ENCODE measurements at places on chromosomes 16 and 17.

DNA sequence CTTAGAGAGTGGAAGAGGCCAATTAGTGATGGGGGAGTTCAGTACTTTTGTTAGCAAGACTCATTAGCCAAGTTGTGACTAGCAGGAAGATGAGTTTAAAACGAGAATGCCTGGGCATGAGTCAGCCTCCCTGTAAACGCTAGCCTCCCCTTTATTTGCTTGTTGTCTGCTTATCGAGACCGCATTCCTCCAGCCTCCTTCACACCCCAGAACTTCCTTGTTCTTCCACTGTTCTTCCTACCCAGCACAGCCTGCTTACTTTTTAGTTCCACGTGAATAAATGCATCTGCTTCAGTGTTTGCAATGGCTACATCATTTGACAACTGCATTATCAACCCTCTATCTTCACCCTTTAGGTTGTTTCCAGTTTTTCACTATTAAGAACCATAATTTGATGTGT lies 20.2 kb upstream of the OR3A1 start:
- no peak for DNase-seq

GRCh38 chr16:65305266-65305959 lies 183.6 kb upstream of the CDH11 start:
- no peak for DNase-seq

DNA sequence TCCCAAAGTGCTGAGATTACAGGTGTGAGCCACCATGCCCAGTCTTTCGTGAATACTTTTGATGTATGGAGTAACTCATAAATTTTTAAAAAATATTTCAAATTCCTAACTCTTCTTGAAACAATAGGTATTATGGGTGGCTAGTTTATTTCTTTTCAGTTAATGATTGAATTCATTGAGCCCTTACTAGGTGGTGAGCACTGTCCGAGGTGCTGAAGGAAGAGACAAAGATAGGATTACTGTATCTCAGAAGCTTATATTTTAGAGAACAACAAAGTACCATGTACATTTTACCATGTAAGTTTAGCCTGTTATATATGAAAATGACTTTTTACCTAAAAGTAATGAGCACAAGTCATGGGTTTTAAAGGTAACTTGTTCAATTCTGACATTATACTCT lies 418.3 kb downstream of the NPIPA7 start:
- DNase-seq = no peak

DNA sequence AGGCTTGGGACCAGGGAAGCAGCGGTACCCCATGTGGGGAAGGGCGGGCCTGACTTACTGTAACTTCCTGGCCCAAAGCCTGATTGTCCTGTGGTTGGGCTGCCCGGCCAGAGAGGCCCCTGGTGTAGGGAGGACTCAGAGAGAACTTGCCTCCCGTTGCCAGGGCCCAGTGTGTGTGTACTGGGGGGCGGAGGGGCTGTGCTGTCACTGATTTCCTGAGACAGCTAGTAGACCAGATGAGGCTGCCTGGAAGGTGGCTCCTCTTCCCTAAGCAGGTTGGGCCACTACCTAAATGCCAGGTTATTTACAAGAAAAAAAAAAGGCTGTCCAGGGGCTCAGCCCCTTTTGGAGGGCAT lies 16.7 kb downstream of the SOCS3 start:
- DNase-seq = no peak

GRCh38 chr16:56518425-56518824 lies 1.4 kb downstream of the BBS2 start:
- no peak for DNase-seq

GRCh38 chr16:49931916-49932315 lies 76.0 kb upstream of the ZNF423 start:
- DNase-seq = no peak

GRCh38 chr17:514584-514983 lies 162.0 kb upstream of the RPH3AL start:
- no peak for DNase-seq

- peak; percentile 44 for DNase-seq
Measured at GRCh38 chr17:43994272-43995149, 9.9 kb upstream of the NAGS start.

GRCh38 chr17:67285360-67285759 lies 40.4 kb upstream of the HELZ start:
- no peak for DNase-seq

DNA sequence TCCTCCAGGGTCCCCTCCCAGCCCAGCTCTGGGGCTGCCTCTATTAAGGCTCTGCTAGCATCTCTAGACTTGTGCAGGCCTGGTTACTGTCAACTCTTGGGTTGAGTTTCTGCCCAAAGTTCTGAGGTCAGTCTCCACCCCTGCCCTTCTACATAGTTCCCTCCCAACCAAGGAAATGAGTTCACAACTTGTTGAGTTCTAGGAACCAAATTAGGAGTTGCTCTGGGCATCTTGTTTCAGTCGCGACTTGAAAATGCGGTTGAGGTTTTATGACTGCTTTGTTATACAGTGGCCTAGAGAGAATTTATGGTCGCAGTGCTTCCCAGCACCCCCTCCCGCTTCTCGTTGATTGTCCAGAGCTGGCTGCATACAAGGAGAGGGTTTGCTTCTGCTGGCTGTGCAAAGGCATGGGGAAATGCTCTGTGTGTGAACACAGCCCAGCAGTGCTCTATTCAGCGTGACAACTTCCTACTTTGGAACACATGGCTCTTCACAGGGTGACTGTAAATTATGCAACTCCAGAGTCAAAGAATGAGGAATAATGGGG lies 20.2 kb downstream of the GNAO1 start:
- DNase-seq = no peak

DNA sequence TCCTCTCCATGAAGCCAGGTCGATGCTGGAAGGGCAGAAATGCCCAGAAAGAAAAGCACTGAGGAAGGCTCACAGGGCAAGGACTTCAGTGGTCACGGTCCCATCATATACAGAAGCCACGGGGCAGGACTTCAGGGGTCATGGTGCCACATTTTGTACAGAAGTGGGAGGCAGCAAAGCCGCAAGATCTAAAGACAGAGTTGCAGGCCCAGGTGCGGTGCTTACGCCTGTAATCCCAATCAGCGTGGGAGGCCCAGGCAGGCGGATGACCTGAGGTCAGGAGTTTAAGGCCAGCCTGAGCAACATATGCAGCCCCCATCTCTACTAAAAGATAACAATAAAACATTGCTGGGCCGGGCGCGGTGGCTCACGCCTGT lies 96.0 kb downstream of the NXN start:
- DNase-seq = no peak

DNA sequence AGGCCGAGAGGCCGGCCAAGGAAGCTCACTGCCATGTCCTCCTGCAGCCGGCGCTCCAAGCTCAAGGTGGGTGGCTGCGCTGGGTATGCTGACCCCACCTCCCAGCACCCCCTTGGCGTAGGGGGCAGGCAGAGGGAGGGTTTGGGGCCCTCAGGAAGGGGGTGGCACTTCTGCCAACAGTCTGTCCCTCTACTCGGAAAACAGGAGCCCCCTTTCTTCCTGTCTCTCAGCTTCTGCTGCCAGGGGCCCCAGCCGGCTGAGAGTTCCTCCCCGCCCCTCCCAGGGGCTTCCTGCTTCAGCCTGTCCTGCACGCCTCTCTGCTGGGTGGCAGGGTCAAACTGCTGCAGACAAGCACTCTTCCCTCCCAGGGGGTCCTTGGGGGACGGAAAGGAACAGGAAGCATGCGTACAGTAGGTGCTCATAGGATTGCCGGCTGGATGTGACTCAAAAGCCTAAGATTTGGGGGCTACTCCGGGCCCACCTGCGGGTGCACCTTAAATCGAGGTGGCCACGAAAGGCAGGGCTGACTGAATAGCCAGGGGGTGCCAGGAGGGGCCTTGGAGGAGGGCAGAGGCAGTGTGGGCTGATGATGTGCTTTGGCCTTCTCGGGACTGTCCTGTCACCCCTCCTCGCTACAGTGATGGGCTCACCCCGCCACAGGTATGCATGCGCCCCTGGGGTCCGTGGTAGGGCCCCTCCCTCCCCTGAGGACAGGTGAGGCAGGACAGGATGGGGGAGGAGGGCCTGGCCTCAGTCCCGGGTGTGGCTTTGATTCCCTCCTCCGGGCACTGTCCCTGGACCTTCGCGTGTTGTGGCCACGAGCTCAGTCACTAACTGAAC lies 4.0 kb downstream of the CBX2 start:
- no peak for DNase-seq

DNA sequence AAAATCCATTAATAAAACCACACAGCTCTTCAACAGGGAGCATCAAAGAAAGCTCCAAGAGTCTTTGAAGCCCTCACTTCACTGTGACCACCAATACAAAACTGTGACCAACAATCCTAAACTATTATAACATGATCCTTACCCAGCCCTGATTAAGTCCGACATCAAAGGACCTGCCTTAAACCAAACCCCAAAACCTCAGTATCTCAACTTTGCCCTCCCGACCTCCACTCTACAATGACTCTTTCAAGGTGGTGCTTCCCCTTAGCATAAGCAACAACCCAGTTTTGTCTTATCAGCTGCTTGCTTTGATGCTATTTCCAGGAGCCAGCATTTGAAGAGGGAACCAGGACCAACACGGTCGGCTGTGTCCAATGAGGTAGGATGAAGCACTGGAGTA lies 8.5 kb upstream of the PRSS22 start:
- DNase-seq = no peak

- DNase-seq = no peak
Measured at GRCh38 chr16:85190572-85190971, 78.3 kb upstream of the CIBAR2 start.

DNA sequence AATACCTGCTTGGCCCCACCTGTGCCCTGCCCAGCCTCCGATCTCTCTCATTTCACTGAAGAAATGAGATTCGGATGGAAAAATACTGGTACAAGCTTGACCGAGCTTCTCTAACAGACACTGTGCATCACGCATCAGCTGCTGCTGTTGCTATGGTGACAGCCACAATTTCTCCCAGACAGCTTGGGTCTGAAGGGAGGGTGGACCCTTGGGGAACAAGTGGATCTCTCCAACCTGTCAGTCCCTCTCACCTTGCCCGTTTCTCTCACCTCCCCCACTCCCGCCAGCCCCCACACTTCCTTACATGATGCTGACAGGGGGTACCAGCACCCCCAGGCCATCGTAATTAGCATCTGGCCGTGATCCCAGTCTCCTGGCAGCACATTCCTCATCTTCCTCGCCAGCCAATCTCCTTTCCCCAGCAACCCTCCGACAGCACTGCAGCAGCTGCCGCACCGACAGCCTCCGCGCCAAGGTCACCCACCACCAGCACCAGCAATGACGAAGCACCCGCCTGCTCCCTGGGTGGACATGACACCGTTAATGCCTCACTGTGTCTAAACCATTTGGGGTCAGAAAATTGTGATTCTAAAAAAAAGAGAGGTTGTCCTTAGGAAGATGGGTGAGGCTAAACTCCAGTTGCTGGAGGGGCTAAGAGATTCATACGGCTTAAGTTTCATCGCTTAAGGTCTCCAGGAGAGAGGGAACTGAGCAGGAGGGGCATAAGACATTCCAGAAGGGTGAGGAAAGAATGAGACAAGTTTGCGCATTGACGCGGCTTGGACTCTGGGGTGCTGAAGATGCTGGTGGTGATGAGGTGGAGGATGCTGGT lies 58.6 kb upstream of the TNRC6A start:
- peak; percentile 14 for DNase-seq

DNA sequence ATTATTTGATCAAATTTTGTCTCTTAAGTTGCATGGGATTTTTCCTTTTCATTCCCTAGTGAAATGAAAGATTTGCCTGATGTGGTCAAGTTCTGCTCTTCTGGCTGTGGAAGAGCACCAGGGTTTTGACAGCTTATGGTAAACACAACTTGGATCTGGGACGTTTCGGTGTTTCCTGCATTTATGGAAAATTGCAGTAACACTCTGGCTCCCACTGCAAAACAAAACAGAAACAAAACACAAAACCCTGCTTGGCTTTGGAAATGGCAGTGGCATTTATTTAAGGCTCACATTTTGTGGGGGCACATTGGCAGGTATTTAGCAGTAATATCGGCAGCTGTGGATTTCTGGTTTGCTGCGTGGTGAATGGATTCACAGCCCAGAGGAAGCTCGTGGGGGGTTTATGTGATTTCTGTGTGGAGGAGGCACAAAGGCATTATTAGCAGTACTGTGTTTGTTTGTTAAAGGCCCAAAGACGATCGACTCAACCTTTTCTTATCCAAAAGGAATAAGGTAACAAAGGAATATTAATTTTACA lies 377.8 kb downstream of the SNX29 start:
- no peak for DNase-seq

- no peak for DNase-seq
Measured at GRCh38 chr17:74490716-74491115, 24.3 kb downstream of the CD300A start.

GRCh38 chr17:38850374-38850773 lies 3.1 kb downstream of the RPL23 start:
- DNase-seq = no peak

DNA sequence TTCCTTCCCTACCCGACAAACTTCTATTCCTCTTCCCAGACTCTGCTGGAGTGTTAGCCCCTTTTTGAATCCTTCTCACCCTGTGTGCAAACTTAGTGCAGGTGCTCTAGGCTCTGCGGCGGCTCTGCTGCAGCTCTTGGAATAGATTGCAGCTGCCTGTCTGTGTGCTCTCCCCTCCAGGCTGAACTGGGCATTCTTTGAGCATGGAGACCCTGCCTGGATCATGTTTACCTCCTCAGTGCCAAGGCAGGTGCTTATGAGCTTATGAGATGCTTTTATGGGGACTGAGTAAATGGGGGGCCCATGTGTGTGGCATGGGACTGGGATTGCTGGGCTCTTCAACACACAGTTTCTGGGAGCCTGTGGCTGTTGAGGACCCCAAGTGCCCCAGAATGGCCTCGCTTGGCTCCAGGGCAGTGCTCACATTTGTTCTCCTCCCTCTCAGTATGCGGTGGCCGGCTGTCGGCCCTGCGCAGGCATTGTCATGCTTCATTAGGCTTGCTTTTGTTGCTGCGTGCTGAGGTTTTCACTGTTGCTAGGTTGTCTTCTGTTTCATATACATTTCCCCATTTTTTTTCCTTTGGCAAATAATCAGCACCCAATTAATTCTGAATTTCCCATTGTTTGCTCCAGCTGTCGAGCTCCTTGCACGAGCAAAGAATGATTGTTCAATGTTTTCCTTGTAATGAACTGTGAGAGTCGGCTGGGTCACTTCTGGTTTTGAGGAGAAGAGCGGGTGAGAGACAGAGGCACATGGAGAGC lies 185.5 kb upstream of the NLRP1 start:
- peak; percentile 89 for DNase-seq

GRCh38 chr17:38595892-38596291 lies 9.9 kb downstream of the SRCIN1 start:
- no peak for DNase-seq

- DNase-seq = peak; percentile 66
Measured at GRCh38 chr16:84511180-84511800, 6.8 kb upstream of the MEAK7 start.

Data from NCI-H748 treated with DMSO at 0.1 percent for 48 hours (cell line).